ENCODE measurements at places on chromosomes 1 and 21. TPM values are rescaled to one million over a fixed set of nuclear protein-coding genes. Genes with fewer than 3 reads are reported as not detected.
A peak's percentile ranks its signal among the peaks of the same experiment; 100 is the strongest.

- peak overlapping the region; percentile 38 for H3K27ac ChIP-seq
- H3K36me3 ChIP-seq, result no peaks in the 10 kb centered on the region
- peaks cover 7% of the 10 kb centered on the region for H3K27me3 ChIP-seq
- DNase-seq, result no peak
- peaks cover 20% of the 10 kb centered on the region for H3K4me1 ChIP-seq
Observed at GRCh38 chr1:26016953-26017545, 4.5 kb upstream of the EXTL1 start.

GRCh38 chr1:38183096-38183495, 136.5 kb upstream of the POU3F1 start:
- H3K36me3 ChIP-seq, result no peaks in the 10 kb centered on the region
- no peak overlapping the region for H3K27ac ChIP-seq
- no peaks in the 10 kb centered on the region for H3K4me1 ChIP-seq
- H3K4me3 ChIP-seq, result no peak overlapping the region
- DNase-seq, result no peak

DNA sequence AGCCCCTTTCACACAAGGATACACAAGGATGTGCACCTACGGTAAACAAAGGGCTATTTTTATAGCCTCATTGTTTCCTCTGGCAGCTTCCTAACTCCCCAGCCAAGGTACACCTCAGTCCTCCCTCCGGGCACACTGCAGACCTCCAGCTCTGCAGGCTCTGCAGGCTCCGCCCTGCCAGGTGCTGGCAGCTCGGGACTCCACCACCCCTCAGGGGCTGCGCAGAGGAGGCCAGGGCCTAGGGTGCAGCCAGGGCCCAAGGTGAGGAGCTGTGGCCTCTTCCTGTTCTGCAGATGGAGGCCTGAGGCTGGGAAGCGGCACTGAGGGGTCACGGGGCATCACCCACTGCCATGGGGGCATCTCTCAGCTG, 19.8 kb upstream of the CLSTN1 start:
- DNase-seq, result no peak
- peaks cover 2% of the 10 kb centered on the region for H3K4me1 ChIP-seq
- H3K27me3 ChIP-seq, result peaks cover 2% of the 10 kb centered on the region
- H3K27ac ChIP-seq, result no peak overlapping the region

DNA sequence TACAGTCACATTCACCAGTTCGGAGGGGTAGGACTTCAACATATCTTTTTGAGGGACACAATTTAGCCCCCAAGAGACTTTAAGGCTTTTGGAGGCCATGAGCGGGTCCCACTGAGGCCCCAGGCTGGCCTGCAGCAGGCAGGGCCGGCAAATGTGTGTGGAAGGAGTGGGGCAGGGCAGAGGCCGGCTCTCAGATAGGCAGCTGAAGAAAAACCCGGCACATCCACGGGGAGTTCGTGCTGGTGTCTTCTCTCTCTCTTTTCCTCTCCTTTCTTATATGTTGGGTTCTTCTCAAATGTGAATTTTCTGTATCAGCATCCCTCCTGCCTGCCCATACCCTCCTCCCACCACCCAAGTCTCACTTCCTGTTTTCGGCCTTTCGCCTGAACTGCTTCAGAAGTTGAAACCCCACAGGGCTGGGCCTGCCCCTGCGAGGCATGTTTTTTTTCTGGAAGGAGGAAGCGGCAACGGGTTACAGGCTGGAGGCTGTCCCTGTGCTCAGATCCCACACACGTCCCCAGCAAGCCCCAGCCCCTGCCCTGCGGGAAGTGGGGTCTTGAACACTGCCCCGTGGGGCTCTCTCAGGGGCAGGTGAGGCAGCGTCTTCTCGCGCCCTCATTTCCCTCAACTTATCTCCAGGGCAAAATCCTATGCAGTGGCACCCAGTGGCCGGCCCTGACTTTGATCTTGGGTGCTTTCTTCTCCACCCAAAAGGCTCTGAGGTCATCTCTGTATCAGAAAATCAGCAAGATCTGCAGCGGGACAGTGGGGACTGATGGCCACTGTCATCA, 9.7 kb upstream of the UMODL1 start:
- peak; percentile 52 for DNase-seq
- no peaks in the 10 kb centered on the region for H3K36me3 ChIP-seq
- H3K27me3 ChIP-seq, result no peaks in the 10 kb centered on the region
- peak overlapping the region; percentile 96 for H3K27ac ChIP-seq
- H3K4me3 ChIP-seq, result peak overlapping the region; percentile 87

- no peak for DNase-seq
- peaks cover 28% of the 10 kb centered on the region for H3K4me1 ChIP-seq
- H3K27me3 ChIP-seq, result no peaks in the 10 kb centered on the region
- H3K4me3 ChIP-seq, result no peak overlapping the region
- peaks cover 23% of the 10 kb centered on the region for H3K36me3 ChIP-seq
- no peak overlapping the region for H3K27ac ChIP-seq
Observed at GRCh38 chr1:8443558-8444194, 125.8 kb downstream of the SLC45A1 start.

Gene ARHGEF10L
- 0.48 TPM for total RNA-seq
